ENCODE measurements at places on chromosomes 7 and 10.
A peak's percentile ranks its signal among the peaks of the same experiment; 100 is the strongest.

GRCh38 chr10:73332379-73332778 lies 26.3 kb downstream of the CFAP70 start:
- no peak for DNase-seq

- DNase-seq: peak; percentile 44
These were observed 51.0 kb downstream of the ORC5 start for GRCh38 chr7:104156842-104157277.

GRCh38 chr7:116340943-116341907 lies 130.9 kb downstream of the TES start:
- no peak for DNase-seq

GRCh38 chr7:2129323-2130095 lies 103.2 kb downstream of the MAD1L1 start:
- no peak for DNase-seq

DNA sequence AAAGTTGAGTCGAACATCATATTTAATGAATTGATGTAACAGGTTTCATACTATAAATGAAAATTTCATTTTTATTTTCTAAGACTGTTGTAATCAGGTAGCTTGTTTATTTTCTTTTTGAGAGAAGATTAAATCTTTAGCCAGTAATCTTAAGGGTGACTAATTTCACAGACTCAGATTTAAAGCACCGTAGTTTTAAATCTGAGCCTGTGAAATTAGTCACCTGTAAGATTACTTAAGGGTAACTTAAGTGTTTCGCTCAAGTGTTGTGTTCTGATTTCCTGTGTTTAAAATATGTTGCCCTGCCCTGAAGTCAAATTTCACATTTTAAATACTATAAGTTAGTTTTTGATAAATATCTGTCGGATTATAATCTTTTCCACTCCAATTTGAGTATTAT lies 35.8 kb upstream of the TMEM236 start:
- no peak for DNase-seq

DNA sequence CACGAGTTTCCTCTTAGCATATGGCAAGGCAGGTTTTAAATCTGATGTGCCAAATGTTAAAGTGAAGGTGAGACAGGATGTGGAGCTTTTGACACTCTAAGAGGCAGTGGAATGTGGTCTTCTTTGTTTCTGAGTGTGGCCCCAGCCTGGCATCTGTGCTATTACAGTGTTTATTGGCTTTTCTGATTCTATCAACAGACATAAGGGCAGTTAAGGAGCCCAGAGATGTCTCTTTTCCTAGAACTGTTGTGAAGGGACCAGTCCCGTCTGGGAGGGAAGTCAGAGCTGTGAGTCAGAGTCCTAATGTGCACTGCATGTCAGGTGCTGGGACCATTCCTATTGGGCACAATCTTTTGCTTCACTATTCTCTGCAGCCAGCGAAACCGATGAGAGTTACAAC lies 32.5 kb downstream of the TRUB1 start:
- no peak for DNase-seq

DNA sequence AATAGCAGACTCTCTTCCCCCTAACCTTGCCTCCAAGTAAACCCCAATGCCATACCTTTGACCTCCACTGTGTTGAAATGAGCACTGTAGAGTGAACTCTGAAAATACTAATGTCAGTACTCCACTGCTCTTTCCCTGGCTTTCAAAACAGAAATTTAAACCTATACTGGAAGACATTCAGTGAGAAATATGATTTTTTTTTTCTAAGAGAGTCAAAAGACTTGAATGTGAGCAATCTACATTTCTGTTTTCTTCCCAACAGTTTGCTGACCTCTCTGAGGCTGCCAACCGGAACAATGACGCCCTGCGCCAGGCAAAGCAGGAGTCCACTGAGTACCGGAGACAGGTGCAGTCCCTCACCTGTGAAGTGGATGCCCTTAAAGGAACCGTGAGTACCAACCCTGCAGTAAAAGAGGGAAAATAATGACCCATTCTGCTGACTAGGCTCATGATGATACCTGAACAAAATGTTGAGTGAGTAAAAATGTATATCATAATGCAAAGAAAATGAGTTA lies 6.4 kb downstream of the VIM start:
- DNase-seq: no peak

- no peak for DNase-seq
These were observed 2.1 kb upstream of the UNCX start for GRCh38 chr7:1230411-1231213.

- DNase-seq: no peak
These were observed 52.4 kb downstream of the PDIA4 start for GRCh38 chr7:148975896-148976295.

DNA sequence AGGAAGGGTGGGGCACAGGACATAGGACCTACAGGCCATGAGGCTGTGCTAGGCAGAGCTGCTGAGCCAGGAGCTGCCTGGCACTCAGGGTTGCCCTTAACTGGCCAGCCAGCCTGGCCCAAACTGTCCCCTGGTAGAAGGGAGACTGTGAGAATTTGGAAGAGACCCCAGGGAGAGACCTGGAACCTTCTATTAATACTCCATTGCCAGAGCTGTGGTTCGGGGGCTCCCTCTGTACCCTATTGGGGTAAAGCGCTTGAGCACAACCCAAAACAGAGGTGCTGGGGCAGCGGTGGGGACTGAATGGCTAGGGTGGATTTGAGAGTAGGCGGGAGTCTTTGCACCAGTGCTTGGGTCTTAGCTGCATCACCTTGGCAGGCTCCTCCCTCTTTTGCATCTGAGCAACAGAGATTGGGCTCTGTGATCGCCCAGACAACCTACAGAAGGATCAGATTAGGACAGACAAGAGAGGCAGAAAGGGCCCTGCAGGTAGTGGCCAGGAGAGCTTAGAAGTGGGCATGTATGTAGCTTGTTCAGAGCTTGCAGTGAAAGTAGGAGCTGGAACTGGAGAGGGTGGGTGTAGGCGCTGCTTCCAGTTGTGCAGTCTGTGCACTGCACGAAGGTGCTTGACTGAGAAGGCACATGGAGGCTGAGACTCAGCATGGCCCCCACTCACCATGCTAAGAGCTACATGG lies 53.3 kb downstream of the ADCYAP1R1 start:
- DNase-seq: no peak

GRCh38 chr10:8445353-8445752 lies 390.9 kb downstream of the GATA3 start:
- DNase-seq: no peak

GRCh38 chr10:96345222-96345621 lies 13.6 kb downstream of the OPALIN start:
- no peak for DNase-seq

DNA sequence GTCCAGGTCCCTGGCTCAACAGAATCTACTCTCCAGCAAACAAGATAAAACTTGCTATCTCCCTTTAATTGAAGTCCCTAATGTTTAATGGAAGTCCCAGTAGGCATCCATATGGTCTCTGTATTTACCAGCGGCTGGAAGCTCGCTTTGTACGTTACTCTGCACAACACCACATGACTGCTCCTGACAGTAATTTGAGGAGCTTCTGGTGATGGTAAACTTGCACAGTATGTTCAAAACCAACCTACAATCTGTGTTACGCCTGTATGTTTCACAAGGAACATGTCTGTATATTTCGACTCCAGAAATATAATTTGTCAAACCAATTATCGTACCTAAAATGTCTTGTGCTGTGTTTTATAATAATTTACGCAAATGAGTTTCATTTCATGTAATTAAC lies 4.4 kb upstream of the TECPR1 start:
- no peak for DNase-seq

GRCh38 chr10:119659951-119660350 lies 8.8 kb downstream of the BAG3 start:
- no peak for DNase-seq

DNA sequence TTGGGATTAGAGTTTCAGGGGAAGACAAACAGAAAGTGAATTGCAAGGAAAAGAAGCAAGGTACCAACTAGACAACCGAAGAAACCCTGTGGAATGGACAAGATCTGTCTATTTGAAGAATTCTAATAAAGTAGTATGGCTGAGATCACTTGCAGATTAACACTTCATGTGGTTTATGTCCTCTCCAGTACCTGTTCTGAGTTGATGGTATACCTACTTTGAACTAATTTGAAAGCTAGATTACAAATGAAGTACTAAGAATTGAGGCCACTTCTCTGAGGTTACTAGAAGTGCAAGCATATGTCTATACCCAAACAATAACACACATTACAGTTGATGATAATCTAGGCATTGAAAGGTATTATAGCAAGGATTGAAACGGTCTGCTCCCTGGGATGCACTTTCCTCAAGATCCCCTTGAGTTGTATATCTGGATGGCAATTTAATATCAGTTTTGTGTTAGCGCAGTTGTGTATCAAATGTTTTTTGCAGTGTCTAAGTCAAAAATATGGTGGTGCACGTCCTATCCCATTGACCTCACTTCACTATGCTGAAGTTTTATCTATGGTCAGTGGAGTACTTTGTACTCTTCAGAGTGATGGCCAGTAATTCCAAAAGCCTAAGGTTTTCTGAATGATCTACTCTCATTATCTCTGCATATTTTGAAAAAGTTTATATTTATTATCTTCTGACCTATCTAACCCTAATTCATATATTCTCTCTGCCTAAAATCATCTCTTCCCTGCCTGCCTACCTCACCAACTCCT lies 25.9 kb downstream of the ZNF277 start:
- no peak for DNase-seq

DNA sequence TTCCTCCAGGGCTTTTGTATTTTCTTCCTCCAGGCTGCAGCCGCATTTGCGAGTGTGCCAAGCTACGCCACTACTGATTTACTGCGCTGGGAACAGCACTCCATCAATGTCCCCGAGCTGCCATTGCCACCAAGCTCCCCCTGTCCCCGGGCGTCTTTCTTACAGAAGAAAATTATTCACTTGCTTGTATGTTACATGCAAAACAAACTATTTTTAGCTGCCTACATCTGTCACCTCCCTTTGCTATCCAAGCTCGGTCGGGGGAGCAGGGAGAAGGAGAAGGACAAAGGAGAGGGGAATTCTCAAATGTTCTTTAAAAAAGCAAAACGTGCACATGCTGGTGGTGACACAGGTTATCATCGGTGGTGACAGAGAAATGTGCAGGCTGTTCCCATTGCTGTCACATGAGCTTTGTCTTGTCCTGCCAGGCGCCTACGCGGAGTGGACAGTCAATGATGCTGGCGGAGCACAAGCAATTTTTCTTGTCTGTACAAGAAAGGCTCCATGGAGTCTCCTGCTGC lies 93.1 kb downstream of the ADARB2 start:
- DNase-seq: no peak

GRCh38 chr10:71911296-71911953 lies 52.8 kb upstream of the CHST3 start:
- DNase-seq: no peak

- peak; percentile 39 for DNase-seq
These were observed 83.3 kb downstream of the NT5C2 start for GRCh38 chr10:103109821-103110220.

- no peak for DNase-seq
These were observed 130.6 kb upstream of the LSM8 start for GRCh38 chr7:118053353-118053752.

DNA sequence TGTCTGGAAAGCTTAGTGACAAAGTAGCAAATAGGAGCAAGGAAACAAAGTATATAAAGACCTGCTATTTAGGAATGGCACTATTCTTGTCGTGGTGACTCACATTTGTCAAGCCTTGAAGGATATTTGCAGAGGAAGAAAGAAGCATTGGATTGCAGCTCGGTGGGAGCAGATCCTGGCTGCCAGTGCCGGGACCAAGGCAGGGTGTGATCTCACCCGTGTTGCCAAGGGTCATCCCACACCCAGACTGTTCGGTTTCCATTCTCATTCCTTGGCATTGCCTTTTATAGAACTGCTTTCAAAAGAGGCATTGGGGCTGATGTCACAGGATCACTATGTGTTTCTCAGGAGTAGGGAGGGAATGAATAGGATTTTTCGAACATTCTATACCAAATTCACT lies 176.2 kb downstream of the GALNT17 start:
- DNase-seq: no peak

GRCh38 chr10:129513312-129513711 lies 46.3 kb downstream of the MGMT start:
- DNase-seq: no peak

- no peak for DNase-seq
These were observed 123.0 kb upstream of the JCAD start for GRCh38 chr10:30182191-30183054.

- DNase-seq: no peak
These were observed 101.5 kb downstream of the GRM3 start for GRCh38 chr7:86745013-86745745.

DNA sequence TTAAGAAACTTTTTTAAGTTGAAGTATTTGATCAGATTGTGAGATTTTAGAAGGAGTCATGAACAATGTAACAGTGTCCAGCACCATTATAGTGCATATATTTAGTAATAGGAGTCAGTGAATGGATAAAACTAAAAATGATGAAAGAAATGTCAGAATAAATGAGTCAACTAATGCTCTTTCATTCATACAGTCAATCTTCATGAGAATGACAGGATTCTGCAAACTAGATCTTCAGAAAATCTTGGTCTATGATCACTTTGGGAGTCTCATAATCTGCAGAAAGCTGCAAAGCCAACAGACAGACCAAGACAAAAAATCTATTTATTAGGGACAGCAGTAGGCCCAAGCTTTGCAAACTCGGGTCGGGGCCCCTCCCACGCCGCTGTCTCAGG lies 710 bp downstream of the RNLS start:
- DNase-seq: no peak

DNA sequence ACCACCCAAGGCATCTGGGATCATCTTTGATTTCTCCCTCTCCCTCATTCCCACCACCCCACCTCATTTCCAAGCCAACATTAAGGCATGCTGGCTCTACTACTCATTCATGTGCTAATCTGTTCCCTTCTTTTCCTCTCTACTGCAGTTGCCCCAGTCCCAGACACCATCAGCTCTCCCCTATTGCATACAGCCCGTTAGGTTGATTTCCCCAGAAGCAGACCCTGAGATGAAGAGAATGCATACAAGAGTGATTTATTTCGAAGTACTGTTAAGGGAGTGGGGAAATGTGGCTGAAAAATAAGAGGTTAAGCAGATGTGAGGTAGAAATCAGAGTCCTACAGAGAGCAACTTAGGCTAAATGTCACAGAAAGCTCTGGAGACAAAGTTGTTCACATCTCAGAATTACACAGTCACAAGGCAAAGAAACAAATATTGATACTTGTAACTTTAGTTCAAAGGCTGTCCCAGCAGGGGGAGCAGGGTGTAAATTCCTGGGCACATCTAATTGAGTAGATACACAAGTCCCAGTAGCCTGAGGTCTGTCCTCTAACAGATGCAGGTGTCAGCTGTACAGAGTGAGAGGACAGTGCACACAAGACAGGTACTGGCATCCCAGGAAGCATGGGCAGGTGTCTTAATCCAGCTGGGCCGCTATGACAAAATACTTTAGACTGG lies 20.9 kb downstream of the AKR1D1 start:
- peak; percentile 77 for DNase-seq

GRCh38 chr7:3943779-3944520 lies 642.9 kb downstream of the SDK1 start:
- no peak for DNase-seq

GRCh38 chr7:154869436-154869835 lies 133.5 kb downstream of the PAXIP1 start:
- no peak for DNase-seq

DNA sequence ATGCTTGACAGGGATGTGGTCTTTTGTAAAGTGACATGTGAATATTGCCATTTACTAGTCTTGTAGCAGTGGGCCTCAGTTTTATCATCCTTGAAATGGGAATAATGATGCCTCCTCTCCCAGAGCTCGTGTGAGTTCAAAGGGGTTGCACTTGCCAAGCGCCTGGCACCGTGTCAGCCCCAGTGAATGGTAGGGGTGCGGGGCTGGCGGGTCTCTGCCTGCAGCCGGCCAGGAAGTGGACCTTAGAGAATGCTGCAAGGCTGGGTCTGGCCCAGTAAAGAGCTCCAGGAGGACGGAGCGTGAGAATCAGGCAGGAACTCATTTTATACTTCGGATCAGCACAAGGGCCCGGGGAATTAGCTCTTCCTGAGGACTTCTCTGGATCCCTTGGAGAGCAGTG lies 524.4 kb upstream of the FOXK1 start:
- DNase-seq: no peak

Measured in Kasumi-1 (cell line).